ENCODE measurements at places on chromosomes 1 and 21. TPM values are rescaled to one million over a fixed set of nuclear protein-coding genes. Genes with fewer than 3 reads are reported as not detected.

The CLDN19 gene
- not detected for total RNA-seq

The ADCY10 gene
- total RNA-seq: 0.35 TPM

The TRPM2 gene
- total RNA-seq: 11.0 TPM

The CFHR2 gene
- not detected for total RNA-seq

The OR10J1 gene
- not detected for total RNA-seq

The OR2G6 gene
- total RNA-seq: not detected

The TINAGL1 gene
- total RNA-seq: 2.7 TPM

The ASTN1 gene
- not detected for total RNA-seq

The CD1C gene
- total RNA-seq: not detected

The HSF2BP gene
- total RNA-seq: 5.3 TPM

The OR6K3 gene
- total RNA-seq: not detected

The TMEM269 gene
- total RNA-seq: 0.17 TPM

The CATSPERE gene
- total RNA-seq: 1.2 TPM

The CRNN gene
- not detected for total RNA-seq

The SLC44A5 gene
- 11.6 TPM for total RNA-seq

DNA sequence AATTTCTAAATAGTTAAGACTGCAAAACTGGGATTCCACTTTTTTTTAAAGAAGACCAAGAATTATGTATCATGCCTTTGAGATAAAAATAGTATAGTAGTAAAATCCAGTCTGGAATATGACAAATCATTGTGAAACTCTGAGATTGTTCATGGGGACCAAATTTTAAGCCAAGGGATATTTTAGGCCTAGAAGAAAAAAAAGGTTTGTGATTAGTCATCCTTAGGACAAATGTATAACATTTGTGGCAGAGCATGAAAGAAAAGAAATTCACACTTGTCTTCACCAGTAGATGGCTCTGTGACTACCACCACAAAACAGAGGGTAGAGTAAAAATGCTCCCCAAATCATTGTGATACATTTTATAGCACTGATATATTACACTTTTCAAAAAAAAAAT is 226.1 kb downstream of the KCTD3 start:
- DNase-seq: peak; percentile 62

DNA sequence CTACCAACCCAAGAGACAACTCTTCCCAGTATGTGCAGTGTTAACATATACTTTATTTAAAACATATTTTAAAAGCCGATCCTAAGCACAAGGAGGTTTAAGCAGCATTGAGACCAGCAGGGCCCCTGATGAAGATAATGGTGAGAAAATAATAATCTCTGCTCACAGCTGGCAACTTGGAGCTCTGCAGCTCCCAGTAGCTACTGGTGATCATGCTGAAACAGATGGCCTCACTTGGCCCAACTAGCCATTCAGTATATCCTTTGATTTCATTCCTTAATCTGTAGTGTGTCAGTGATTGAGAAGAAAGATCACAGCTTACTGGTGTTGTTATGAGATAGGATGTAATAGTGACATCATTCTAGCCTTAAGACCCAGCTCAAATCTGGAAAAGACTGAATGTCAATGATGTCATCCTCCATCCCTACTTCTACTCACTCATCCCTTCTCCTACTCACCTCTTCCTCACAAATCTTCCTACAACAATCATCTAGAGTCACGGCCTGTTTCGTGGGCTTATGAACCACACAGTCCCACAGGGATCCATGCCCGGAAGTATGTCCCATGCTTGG is 817.9 kb downstream of the PLA2G4A start:
- no peak for DNase-seq

GRCh38 chr1:236608930-236609726 is 4.8 kb upstream of the HEATR1 start:
- peak; percentile 90 for DNase-seq

- DNase-seq: peak; percentile 39
These were observed 27.4 kb upstream of the DNASE2B start for GRCh38 chr1:84370831-84371394.

- no peak for DNase-seq
These were observed 86.6 kb downstream of the ZBTB18 start for GRCh38 chr1:244137725-244138124.

DNA sequence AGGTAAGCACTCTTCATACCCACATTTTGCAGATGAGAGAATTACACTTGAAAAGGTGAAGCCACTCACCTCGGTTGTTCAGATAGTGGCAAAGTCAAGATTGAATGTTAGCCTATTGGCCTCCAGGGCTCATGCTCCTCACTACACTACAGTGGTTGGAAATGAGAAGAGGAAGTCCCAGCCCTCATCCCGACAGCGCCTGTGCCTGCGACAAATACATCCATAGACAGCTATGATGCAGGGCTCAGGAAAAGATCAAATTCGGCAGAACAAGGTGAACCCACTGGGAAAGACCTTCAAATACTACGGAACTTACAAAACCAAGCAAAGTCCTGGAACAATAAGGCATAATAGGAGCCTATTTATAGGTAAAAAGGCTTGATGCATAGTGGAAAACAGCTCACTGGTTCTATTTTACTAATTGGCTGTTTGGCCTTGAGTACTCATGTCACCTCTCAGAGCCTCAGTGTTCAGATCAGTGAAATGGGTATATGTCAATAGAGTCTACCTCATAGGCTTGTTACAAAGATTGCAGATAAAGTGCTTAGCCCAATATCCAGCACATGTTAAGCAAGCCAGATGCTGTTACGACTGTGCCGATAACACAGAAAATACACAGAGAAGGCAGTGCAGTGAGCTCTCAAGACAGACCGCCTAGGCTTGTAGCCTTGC is 3.5 kb downstream of the SPOCD1 start:
- no peak for DNase-seq

DNA sequence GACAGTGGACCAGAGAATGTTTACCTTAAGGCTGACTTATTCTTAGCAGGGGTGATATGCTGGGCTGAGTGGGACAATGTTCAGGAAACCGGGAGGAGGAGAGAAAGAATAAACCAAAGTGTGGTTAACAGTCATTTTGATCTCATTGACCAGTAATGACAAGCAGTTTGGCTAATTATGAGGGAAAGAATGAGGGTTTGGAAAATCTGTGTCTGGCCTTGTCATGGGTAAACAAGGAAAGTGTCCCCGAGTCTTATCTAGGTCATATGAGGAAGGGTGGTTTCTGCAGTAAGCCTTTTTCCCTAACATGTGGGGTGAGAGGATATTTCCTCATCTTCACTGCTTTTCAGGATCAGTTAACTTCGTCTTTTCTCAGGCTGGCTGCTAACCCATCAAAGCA is 155.0 kb downstream of the TPR start:
- no peak for DNase-seq

DNA sequence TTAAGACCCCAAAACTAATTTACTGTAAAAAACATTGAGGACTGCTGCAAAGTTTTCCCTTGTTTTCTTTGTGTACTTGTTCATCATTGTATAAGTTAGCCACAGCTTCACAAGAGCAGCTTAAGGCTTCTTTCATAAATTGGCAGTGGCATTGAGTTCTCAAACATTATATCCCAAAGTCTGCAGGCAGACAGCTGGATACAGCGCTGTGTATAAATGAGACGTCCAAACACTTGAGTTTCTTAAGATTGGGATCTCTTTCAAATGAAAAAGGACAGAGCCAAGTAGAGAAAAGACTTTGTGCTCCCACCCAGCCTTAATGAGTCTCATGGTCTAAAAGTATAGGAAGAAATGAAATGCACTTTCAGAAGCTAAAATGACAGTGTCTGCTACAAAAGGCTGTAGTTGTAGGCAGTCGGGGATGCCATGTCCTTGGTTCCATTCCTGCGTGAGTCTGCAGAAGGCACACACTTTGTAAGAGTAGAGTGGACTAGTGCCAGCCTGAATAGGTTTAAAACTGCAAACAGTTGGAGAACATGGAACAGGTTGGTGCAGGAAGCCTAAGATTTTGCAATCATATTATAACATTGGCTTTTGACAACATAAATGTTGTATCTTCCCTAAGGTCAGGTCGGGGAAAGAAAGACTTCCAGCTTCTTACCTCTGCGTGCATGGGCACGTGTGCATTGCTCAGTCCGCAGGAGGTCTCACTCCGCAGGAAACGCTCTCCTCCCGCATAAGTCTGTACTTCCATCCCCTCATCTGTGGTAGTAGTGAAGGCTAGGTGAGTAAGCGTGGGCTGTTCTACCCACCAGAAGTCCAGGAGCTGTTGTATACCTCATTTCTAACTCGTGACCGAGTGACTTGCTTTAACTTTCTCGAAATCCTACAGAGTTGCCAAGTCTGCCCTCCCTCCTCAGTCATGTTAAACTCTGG is 94.4 kb downstream of the CD247 start:
- DNase-seq: no peak

GRCh38 chr1:77100875-77101274 is 118.4 kb downstream of the PIGK start:
- no peak for DNase-seq

DNA sequence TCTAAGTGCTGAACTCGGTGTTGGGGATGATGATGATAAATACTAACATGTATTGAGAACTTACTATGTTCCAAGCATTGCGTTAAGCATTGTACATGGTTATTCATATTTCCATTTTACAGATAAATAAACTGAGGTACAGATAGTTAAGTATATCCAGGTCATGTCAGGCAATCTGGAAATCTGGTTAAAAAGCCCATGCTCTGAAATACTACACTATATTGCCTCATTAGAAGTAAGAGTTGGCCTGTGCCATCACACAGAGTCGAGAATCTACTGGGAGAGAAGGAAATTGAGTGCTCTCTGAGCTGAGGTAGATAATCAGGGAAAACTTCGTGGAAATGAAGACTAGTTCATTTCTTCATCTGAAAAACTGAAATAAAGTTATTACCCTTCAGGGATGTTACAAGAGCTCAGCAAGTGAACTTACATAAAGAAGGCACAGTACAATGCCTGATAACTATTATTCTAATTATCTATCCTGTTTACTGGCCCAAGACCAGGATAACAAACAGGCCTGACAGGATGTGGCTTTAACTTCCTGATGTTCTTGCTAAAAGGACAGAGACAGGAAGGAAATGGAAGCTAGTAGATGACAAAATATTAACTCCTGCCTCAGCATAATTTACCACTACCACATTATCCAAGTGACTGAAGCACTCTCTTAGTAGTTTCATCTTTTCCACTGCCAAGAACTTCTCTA is 85.6 kb downstream of the EPS15 start:
- no peak for DNase-seq

DNA sequence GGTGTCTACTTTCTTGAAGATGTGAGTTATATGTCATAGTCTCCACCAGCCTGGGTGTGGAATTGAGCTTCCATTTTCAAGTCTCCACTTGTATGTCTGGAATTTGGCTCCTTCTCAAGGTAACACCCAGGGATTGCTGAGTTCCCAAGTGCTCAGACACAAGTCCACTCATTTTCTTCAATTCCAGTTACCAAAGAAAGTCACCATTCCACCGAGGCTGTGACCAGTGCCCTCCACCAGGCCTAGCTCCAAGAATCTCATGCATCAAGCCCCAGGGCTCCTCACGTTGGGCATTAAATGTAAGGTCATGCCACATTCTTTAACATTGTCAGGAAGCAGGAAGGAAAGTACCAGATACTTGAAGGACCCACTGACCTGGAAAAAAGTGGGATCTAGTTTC is 2.4 kb upstream of the RAB4A start:
- peak; percentile 84 for DNase-seq

DNA sequence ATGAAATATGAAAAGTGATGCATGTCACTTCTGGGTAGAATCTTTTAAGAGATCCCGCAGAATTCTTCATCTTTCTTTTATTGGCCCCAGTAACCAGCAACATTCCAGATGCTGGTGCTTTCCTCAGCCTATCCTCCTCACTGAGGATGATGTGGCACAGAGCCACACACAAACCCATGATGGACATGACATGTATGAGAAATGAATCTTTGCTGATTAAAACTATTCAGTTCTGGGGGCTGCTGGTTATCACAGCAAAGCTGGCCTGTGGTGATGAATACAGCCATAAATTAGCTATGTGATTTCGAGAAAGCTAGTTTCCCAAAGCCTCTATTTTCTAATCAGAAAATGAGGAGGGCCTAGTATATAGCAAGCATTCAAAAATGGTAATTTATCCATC is 8.3 kb upstream of the ERICH3 start:
- no peak for DNase-seq

GRCh38 chr1:231720652-231721325 is 94.2 kb downstream of the DISC1 start:
- DNase-seq: no peak

DNA sequence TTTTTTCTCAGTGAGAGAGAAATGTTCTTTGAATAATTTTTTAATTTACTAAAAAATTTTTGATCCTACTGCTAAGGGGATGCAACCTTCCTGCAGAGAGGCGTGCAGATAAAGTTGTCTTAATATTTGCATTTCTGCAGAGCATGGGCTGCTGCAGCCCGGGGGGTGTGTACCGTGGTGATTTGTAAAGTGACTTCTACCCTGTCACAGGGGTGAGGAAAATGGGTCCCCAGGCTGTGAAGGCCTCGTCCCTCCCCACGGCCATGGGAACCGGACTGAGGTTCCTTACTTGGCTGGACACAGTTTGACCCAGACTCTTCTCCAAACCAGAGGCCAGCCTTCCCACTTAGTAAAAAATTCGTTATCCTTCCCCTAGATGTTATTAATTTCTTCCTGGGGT is 9.5 kb upstream of the C1orf174 start:
- no peak for DNase-seq

DNA sequence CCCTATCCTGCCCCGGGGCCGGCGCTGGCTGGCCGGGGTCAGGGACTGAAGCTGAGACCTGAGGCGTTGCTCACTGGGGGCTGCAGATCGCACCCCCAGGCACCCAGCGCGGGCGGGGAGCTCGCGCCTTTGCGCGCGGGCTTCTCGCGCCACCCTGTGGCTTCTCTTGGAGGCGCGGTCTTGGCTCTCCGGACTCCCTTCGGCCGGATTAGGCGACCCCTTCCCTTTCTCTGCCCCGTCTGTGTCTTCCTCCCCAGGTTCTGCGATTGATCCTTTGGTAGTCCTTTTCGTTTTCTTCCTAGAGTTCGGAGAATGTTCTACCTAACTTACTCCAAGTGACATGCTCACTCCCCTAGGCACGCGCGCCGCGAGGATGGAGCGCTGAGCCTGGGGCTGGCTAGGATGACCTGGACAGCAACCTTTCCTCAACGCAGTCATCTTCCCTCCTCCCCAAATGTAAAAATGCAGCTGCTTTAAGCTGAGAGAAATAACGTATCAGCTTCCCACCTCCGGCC is 495 bp upstream of the NTRK1 start:
- DNase-seq: peak; percentile 60

- no peak for DNase-seq
These were observed 75.7 kb downstream of the AJAP1 start for GRCh38 chr1:4730078-4730477.

- DNase-seq: peak; percentile 89
These were observed 13.0 kb downstream of the CHIT1 start for GRCh38 chr1:203216274-203217138.
